Muscle of arm (tissue), 14 donors: ENCODE measurements at places on chromosomes 2 and 18. TPM values are rescaled to one million over a fixed set of nuclear protein-coding genes. Genes with fewer than 3 reads are reported as not detected.

The MYO3B gene
- 0.15 TPM for polyA plus RNA-seq

The C2orf80 gene
- polyA plus RNA-seq, result not detected

The ALK gene
- polyA plus RNA-seq, result 0.11 TPM

The INPP5D gene
- polyA plus RNA-seq, result not detected

The CRYBA2 gene
- not detected for polyA plus RNA-seq

The PSTPIP2 gene
- 2.1 TPM for polyA plus RNA-seq

The HOXD4 gene
- not detected for polyA plus RNA-seq

The DSC1 gene
- not detected for polyA plus RNA-seq

The PLB1 gene
- polyA plus RNA-seq, result not detected

The SOCS6 gene
- polyA plus RNA-seq, result 23.3 TPM

The RTP5 gene
- polyA plus RNA-seq, result not detected

The HOXD13 gene
- 2.5 TPM for polyA plus RNA-seq

The CPS1 gene
- polyA plus RNA-seq, result 36.1 TPM
